Activated gamma-delta T cell treated with Interleukin-2 at 50 U/mL for 16 hours (primary cell): ENCODE measurements at places on chromosomes 2 and 18.

- no peak for DNase-seq
Observed at GRCh38 chr2:119764832-119765231, 5.1 kb downstream of the PTPN4 start.

GRCh38 chr2:61898810-61899209 lies 6.7 kb upstream of the COMMD1 start:
- DNase-seq = no peak

DNA sequence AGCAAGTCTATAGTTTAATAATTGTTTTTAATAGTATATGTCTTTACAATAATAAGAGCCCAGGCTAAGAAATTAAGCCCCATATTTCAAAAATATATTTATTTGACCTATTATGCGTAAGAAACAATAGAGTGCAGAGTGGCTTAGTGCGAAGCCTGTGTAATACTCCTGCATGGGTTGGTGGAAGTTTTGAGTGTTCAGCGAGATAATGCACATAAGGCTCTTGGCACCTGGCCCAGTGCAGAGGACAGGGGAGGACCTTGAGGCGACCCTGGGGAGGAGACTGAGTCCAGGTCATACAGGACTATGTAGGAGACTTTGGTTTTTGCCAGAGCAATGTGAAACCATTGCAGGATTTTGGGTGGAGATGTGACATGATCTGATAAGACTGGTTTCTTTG lies 132.4 kb upstream of the ST6GAL2 start:
- no peak for DNase-seq

DNA sequence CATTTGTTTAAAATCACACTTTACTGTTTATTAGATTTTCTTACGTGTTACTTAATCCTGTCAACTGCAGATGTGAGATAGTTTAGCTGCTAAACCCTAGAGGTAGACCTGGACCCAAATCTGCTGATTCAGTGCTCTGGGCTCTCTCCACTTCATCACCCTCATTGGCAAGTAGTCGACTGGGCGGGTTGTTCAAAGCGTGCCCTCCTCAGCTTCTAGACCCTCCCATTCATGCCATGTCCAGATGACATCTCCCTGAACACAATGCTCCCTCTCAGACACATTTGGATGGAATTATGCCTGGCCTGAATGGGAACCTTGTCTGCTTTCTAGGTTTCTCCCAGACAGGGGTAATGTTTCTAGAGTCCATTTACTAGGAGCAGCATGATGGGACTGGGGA lies 43.7 kb downstream of the RPIA start:
- no peak for DNase-seq

- no peak for DNase-seq
Observed at GRCh38 chr2:154591294-154591820, 107.1 kb upstream of the KCNJ3 start.

DNA sequence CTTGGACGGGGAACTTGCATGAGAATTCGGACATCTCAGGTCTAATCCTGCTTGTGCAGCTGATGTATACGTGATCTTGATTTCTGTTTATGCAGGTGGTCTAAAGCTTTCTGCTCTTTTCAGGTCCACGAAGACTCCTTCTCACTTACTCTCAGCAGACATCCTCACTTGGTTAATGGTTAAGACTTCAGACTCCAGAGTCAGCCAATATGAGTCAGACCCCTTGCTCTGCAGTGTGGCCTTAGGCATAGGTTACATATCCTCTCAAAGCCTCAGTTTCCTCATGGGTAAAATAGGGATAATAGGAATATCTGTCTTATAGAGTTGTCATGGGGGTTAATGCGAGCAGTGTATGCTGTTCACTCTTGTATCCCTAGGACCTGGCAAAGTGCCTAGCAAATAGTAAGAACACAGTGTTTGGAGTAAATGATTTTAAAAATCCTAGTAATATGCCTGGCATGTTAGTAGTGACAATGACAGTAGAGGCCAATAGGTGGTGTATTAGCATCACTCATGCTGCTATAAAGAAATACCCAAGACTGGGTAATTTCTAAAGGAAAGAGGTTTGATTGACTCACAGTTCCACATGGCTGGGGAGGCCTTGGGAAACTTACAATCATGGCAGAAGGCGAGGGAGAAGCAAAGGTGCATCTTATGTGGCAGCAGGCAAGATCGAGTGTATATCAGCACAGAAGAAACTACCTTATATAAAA lies 42.3 kb downstream of the XRCC5 start:
- DNase-seq = no peak

- no peak for DNase-seq
Observed at GRCh38 chr2:25233916-25234605, 65.7 kb upstream of the POMC start.

GRCh38 chr2:26807788-26808460 lies 22.1 kb downstream of the CENPA start:
- no peak for DNase-seq

- DNase-seq = no peak
Observed at GRCh38 chr2:15306706-15307105, 254.4 kb downstream of the NBAS start.

GRCh38 chr2:119428488-119429224 lies 3.0 kb upstream of the TMEM37 start:
- DNase-seq = no peak

DNA sequence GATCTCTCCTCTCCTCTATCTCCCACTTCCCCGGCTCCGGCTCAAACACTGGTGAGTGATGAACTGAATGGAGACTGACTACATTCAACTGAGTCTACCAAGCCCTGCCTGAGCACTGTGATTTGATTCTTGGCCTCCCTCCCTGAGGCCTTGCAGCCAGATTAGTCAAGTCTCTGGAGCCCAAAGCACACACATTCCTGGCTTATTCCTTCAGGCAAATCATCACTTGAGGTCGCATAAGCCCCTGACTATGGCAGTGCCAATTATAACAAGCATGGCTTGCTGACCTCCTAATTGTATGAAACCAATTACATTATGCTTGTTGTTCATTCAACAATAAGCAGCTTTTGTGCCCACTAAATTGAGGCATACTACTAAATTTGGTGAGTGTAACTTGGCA lies 34.6 kb downstream of the EFEMP1 start:
- DNase-seq = no peak

DNA sequence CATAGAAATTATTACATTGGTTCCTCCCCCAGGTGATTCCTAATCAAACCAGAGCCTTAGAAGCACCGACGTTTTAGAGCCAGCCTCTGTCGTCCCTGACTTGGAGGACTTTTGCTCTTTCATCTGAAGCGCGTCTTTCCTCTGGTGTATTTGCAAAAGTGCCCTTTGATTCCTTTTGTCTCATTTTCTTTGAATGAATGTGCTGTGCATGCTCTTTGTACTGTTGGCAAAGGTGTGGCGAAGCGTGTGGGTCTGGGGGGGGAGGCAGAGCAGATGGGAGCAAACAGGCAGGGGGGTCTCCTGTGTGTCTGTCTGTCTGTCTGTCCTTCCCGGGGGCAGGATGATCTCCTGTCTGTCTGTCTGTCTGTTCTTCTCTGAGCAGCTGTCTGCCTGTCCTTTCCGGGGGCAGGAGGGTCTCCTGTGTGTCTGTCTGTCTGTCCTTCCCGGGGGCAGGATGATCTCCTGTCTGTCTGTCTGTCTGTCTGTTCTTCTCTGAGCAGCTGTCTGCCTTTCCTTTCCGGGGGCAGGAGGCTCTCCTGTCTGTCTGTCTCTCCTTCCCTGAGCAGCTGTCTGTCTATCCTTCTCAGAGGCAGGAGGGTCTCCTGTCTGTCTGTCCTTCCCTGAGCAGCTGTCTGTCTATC lies 205.5 kb upstream of the MYT1L start:
- DNase-seq = no peak

- no peak for DNase-seq
Observed at GRCh38 chr18:26487437-26487836, 60.9 kb downstream of the KCTD1 start.

- no peak for DNase-seq
Observed at GRCh38 chr2:47155091-47155876, at the start of gene STPG4. Gene STPG4 (minus strand): TSS chr2:47155308. CDS start chr2:47155251, 57 bp downstream.
